ENCODE measurements at places on chromosomes 7 and 10.
A peak's percentile ranks its signal among the peaks of the same experiment; 100 is the strongest.

DNA sequence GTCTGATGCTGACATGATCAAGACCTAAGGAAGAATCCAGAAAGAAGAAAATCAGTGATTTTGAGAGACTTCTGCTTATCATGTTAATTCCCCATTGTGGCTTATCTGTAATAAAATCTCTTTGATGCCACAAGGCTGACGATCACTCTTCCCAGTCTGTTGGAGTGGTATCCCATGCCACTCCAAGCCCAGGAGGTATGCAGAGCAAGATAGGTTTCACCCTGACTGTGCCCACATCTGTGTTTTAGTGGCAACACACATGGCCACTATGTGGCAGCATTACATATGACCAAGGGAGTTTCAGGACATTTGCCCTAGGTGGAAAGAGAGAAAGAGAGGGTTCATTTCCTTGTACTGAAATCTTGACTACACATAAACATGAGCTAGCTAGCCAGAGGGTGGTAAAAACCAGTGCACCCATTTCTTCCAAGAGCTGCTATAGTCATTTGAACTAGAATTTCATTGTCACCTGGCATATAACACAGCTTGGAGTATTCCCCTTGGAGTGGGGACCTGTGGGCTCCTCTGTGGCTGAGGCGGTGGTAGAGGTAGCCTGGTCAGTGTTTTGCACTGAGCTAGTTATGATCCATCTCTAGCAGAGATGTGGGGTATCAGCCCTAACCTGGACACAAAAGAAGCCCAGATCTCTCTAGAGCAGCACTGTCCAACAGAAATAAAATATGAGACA is 20.8 kb downstream of the LAMB4 start:
- no peak for DNase-seq

- DNase-seq: no peak
Measured at GRCh38 chr7:20358762-20359282, 28.1 kb downstream of the ITGB8 start.

DNA sequence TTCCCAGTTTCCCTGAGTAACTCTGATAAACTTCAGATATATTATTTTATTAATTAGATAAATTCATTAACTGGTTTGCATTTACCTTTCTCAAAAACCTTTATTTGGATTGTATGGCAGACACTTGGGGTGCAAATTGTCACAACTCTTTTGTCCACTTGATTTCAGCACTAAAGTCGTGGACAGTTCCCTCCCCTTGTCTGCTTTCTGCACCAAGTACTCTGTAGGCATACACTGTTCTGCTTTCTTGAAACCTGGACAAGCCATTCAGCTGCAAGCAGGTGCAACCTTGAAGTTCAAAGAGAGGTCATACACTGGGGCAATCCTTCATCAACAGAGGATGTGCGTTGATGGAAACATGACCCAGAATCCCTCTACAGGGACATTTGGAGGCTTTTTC is 162.9 kb downstream of the ARL5B start:
- DNase-seq: peak; percentile 3

DNA sequence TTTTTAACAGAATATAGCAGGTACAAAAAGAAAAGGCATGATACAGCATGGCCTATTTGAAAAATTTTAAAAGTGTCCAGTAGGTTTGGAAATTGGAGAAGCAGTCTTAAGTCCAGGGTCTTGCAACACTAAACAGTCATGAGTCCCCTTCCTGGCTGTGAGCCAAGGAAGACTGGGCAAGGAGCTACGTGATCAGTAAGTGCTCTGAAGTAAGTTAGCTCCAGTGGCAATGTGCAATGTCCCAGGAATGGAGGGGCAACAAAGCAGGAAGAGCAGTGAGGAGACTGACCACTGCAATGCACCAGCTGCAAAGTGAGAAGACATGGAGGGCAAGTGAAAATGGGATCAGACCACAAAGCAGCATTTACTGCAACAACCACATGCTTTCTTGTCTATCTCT is 72.9 kb upstream of the GRID1 start:
- peak; percentile 71 for DNase-seq

GRCh38 chr10:102641402-102641801 is 2.9 kb upstream of the TRIM8 start:
- DNase-seq: no peak

DNA sequence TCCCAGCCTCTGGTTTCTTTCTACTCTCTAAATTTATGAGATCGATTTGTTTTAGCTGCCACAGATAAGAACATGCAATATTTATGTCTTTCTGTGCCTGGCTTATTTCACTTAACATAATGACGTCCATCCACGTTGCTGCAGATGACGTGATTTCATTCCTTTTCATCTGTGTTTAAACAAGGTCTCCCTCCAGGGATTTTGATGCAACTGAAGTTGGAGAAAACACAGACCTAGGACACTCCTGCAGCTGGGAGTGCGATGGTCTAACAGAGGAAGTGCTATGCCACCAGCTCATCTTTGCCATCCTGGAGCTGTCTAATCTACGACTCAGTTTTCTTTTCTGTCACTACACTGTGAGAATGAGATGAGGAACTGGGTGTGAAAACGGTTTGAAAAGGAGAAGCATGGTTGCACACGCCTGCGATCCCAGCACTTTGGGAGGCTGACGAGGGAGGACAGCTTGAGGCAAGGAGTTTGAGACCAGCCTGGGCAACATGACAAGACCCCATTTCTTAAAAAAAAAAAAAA is 1.5 kb upstream of the KCTD7 start:
- DNase-seq: peak; percentile 10

DNA sequence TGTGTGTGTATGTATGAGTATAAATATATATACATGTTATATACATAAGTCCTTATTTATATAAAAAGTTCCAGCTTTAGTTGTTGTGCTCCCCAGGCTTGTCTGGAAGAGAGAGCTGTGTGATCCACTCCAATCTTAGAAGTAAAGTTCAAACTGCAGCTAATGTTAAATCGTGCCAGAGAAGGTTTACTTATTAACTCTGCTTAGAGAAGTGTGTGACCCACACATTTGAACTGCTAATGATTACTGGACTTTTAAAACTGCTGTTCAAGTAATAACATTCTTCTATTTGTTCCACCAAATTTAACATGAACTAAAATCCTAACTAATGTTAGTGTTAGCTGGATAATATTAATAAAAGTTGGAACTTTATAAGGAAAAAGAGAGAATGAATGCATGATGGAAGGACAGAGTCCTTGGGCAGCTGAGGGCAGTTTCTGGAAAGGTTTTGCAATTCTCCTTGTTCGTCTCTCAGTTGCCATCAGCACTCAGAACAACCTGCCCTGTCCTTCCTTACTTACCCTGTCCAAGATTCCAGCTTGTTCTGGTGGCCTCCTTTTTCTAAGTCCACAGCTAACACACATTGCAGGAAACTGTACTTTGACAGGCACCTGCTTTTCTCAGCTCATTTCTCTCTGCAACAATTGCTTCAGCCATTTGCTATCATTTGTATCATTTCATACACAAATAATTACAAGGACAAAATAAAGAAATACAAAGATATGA is 162.6 kb downstream of the FAM107B start:
- no peak for DNase-seq

GRCh38 chr7:129804890-129805719 is 147.7 kb downstream of the UBE2H start:
- DNase-seq: peak; percentile 19

DNA sequence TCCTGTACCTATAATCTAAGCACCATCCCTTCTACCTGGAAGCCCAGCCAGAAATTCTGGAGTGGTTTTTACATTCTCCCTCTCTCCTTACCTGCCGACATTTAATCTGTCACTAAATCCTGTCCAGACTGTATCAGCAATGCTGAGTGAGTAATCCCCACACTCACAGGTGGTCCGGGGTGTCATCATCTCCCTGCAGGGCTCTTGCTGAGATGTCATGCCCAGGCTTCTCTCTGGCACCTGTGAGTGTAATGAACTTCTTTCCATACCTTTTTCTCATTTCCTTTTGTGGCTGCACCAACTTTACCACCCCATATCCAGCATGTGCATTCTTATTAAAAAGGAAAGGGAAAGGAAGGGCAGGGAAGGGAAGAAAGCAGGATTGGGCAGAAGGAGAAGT is 355.2 kb downstream of the CCSER2 start:
- DNase-seq: no peak

GRCh38 chr10:86727470-86727869 is 28.9 kb upstream of the BMPR1A start:
- DNase-seq: no peak

GRCh38 chr7:149385195-149385950 is 75.5 kb downstream of the ZNF777 start:
- no peak for DNase-seq

DNA sequence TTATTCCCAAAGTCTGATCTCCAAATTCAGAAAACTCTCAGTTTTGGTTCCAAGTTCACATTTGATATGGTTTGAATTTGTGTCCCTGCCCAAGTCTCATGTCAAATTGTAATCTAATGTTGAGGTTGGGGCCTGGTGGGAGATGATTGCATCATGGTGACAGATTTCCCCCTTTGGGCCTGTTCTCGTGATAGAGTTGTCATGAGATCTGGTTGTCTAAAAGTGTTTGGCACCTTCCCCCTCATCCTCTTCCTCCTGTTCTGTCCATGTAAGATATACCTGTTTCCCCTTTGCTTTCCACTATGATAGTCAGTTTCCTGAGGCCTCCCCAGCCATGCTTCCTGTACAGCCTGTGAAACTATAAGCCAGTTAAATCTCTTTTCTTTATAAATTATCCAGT is 138.6 kb downstream of the ARL4A start:
- DNase-seq: no peak

DNA sequence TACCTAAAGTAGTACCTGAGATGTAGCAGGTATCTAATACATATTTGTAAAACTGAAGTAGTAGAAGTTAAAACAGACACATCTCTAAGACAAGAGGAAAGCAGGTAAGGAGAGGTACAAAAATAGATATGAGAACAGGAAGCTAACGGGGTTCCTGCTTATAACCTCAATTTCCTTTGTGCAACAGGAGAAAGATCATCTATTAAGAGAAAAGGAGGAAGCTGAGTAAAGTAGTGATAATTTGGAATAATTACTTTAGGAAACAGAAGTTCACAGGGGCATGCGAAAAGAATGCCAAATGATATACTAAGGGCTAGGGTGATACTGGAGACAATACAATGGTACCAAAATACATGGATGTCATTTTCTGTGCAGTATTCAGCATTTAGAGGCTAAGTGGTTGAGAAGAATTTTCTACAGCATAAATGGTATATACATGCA is 108.7 kb downstream of the NRBF2 start:
- DNase-seq: no peak

- DNase-seq: no peak
Measured at GRCh38 chr7:129617178-129617577, 5.7 kb downstream of the NRF1 start.

GRCh38 chr7:40546616-40547501 is 412.1 kb downstream of the SUGCT start:
- peak; percentile 40 for DNase-seq

- DNase-seq: no peak
Measured at GRCh38 chr7:143265017-143265693, 1.9 kb downstream of the GSTK1 start.

- no peak for DNase-seq
Measured at GRCh38 chr7:120609136-120609753, 248.7 kb downstream of the TSPAN12 start.

DNA sequence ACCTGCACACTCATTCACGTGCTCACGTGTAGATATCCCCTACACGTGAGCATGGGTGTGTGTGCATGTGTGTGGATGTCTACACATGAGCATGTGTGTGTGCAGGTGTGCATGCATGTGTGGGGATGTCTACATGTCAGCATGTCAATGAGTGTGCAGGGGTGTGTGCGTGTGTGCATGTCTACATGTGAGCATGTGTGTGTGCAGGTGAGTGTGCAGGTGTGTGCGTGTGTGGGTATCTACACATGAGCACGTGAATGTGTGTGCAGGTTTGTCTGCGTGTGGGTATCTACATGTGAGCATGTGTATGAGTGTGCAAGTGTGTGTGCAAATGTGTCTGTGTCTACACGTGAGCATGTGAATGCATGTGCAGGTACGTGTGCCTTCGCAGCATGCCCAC is 274.8 kb downstream of the PTPRN2 start:
- DNase-seq: no peak

- no peak for DNase-seq
Measured at GRCh38 chr10:16570731-16571130, 49.1 kb upstream of the C1QL3 start.

- DNase-seq: peak; percentile 62
Measured at GRCh38 chr10:24869354-24870015, 82.9 kb downstream of the PRTFDC1 start.

DNA sequence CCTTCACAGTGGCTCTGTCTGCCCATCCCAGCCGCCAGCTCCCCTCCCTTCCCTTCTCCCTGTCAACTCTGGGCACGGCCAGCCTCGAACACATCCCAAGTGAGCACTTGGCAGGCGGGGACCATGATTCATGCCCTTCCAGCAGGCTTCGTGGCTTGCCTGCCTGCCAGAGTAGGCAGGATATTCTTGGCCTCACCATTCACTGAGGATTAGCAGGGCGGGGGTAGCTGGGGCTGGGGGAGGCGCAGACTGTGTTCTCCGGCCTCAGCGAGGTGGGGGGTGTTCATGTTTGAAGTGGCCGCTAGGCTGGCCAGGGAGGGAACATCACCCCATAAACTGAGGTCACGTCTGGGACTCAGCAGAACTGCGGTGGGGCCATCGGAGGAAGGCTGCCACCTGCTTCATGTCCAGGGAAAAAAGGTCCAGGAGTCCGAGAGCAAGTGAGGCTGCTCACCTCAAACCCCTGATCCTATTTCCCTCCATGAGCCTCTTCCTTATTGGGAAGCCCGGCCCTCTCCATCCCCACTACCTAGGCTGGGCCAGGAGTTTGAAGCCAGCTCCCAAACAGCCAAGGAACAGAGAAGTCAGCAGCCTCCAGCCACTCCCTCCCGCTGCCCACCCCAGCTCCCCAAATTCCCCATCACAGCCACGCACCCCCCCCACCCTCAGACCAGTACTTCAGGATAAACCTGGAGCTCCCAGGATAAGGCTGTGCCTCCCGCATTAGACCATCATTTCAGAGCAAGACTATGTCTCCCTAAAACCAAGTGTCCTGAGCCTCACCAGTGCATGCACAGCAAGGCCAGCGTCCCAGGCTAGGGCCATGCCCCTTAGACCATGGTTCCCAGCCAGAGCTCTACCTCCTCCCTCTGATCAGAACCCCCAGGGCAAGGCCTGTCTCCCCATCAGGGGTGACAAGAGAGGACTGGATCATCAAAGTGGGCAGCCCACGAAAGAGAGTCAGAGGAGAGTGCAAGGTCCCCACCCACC is 42.8 kb upstream of the RABGEF1 start:
- DNase-seq: peak; percentile 81

DNA sequence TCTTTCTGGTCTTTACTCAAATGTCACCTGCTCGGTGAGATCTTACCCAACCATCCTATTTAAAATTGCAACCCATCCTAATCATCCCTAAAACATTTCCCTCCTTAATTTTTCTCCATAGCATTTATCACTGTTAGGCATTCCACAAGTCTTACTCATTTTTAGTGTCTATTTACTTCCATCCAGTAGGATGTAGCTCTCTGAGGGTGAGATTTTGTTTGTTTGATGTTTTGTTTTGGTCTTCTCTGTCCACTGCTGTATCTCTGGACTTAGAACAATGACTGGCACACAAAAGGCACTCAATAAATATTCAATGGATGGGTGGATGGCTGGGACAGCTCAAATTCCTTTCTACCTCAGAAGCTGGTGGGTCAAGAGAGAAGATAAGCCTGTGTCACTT is 15.8 kb upstream of the DUSP5 start:
- peak; percentile 75 for DNase-seq

GRCh38 chr7:107622894-107623293 is 37.7 kb upstream of the SLC26A4 start:
- no peak for DNase-seq

- peak; percentile 24 for DNase-seq
Measured at GRCh38 chr10:2839081-2839725, 228.1 kb upstream of the PFKP start.

Measured in EH (cell line).